Left lobe of liver (tissue), 2 donors: ENCODE measurements at places on chromosomes 2 and 18.

DNA sequence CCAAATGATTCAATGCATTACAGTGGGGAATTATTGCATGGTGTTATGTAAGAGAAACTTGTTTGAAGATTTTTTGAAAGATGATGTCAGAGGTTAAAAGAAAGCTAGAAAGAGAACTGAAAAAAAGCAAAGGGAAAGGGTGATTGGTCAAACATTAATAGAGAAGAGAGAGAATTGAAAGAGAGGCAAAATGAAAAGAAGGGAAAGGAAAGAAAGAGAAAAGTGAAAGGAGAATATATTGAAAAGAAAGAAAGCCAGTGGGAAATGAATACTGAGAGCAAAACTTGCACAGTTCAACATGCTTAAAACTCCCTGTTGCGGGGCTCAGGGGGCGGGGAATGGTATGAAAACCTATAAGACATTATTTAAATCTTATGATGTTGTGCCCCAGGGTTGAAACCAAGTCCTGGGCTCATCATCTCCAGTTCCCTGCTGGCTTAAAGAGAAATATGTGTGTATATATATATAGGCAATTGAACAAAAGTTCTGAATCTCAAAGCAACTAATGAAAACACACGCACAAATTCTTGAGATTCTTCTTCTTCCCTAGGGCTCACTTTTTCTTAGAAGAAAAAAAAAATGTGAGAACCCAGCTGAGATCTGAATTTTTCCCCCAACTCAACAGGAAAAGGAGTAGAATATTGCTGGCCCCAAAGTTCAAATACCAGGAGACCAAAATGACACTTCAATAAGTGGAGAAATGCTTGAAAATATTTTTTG lies 2045.9 kb upstream of the CELF4 start:
- DNase-seq, result no peak

DNA sequence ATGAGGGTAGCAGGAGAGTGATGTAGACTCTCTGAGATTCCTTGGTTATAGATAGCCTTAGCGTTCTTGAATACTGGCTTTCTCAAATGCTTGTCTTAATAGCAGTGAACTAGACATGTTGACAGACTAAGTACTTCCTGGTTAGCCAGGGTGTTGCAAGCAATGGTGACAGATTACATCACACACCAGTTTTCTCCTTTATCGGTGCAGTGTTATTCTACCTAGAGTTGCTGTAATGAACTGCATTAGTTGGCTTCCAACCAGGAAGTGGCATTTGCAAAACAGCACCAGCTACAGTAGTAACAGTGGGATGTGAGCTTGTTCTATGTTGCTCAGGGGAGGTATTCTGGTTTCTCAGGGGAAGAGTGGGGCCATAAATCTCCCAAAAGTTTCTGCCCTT lies 582.2 kb upstream of the DDX18 start:
- no peak for DNase-seq

- no peak for DNase-seq
These were observed 147.8 kb downstream of the WDSUB1 start for GRCh38 chr2:159138642-159139182.

DNA sequence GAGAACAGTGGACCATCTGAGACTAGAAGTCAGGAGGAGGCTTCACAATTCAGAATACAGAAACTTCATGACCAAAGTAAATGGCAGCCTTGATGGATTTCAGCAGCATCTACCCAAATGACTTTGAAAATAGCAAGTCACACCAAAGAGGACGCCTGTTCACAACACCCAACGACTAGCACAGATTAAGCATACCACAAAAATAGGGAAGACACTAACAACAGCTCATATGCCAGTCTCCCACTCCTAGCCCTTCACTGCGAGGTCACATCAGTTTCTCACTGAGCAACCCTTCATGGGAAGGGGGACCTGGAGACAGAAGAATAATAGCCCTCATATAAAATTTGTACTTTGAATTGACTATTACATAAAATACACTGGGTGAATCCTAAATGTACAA lies 228.4 kb upstream of the SLC39A10 start:
- no peak for DNase-seq

GRCh38 chr2:164903204-164903603 lies 52.1 kb downstream of the SLC38A11 start:
- no peak for DNase-seq

DNA sequence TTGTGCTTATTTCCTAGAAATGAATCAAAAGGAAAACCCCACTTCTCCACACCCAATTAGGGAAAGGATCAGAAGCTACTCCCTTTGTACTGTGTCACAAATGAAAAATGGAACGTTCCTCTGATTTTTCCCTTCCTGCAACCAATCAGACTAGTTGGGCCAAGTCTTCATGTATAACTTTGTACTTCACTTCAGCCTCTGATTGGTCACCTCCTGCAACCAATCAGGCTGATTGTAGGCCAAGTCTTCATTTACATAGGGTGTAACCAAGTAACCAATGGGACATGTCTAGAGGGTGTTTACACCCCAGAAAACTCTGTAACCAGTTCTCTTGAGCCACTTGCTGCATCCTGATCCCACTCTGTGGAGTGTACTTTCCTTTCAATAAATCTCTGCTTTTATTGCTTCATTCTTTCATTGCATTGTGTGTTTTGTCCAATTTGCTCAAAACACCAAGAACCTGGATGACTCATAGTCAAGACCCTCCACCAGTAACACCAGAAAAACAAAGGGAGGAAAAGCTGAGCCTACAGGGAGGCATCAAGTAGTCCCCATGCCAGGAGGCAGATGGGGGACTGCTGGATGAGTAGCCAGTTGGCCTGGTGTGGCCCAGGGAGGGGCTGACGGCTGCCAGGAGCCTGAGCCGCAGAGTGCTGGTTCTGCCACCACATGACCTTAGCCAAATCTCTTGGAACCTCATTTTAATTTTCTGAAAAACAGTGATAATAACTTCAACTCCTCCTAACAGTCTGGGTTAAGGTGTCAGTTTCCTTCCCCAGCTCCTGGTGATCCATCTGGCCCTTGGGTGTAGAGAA lies 46.1 kb downstream of the SOWAHC start:
- DNase-seq, result no peak

DNA sequence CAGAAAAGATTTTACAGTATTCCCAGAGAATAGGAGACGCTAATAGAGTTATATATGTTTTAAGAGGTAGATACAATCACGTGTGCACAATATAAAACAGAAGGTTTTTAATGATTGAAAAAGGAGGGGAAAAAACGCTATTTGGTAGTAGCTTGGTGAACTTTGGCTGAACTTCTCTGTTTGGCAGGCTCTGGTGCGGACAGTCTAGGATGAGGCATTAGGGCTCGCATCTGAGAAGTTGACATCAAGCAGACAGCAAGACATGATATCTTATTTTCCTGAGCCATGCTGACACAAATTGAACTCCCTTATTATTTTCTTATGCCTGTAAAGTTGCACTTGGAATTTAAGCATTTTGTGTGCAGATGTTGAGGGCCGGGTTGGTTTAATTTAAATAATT lies 176.6 kb downstream of the EN1 start:
- DNase-seq, result no peak

GRCh38 chr18:7524786-7525185 lies 42.3 kb upstream of the PTPRM start:
- no peak for DNase-seq

GRCh38 chr18:3260995-3261372 lies 949 bp upstream of the MYL12B start:
- no peak for DNase-seq

- DNase-seq, result no peak
These were observed 9.5 kb upstream of the MYL1 start for GRCh38 chr2:210324458-210324857.

DNA sequence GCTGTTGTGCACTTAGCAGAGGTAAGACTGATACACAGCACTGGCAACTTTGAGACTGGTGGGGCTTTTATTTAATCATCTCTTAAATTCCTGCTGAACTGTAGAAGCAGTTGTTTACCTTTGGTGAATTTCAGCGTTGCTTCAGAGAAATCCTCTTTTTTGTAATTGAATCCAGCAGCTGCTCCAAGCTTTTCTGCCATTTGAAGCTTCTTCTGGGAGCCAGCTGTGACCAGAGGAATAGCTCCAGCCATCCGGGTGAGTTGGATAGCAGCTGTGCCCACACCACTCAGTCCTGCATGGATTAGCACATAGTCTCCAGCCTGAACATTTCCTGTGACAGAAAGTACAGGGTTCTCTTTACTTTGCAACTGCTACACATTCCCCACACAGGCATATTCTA lies 3.9 kb downstream of the TP53I3 start:
- no peak for DNase-seq

- no peak for DNase-seq
These were observed 11.0 kb upstream of the CXCR4 start for GRCh38 chr2:136128905-136129304.

GRCh38 chr2:1723397-1724042 lies 20.8 kb downstream of the PXDN start:
- no peak for DNase-seq

DNA sequence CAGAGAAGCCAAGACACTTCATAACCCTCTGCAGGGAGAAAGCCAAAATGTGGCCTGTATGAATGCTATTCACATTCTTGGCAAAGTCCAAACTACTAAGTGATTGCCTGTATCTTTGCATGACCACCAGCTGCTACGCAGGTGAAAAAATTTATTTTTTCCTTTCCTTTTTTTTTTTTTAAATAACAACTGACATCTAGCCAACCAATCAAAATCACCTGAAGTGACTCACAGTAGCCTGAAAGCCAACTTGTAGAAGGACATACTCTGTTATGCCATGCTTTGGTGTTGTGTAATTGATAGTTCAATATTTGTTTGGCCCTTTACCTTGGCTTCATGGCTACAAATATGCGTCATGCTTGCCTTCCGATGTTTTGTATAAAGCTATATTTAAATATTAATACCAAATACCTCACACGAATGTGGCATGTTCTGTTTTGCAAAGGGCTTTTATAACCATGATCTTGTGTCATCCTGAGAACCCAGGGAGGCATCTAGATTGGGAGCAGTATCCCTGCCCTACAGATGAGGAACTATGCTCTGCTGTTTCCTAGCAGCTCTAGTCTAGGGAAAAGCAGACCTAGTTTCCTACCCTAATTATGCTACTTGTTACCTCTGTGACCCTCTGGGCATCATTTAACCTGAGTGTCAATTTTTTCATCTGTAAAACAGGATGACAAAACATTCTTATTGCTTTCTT lies 102.1 kb downstream of the MYOM1 start:
- no peak for DNase-seq

GRCh38 chr2:238866656-238867277 lies 18.9 kb downstream of the TWIST2 start:
- DNase-seq, result no peak

DNA sequence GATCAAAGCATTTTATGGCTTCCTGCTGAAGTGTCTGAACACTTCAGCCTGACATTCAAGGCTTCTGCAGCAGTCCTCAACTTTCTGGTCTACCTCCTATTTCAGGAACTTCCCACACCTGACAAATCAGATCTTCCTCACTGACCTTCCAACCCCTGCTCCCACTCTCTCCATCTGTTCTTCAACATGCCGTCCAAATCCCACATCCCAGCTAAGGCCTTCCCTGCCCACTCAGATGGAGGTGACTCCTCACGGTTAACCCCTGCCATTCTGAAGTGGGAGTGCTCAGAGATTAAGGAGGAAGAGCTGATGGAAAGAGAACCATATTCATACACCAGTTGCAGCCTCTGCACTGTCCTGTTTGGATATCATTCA lies 104.8 kb downstream of the POLR1A start:
- DNase-seq, result no peak

- DNase-seq, result no peak
These were observed 1.2 kb downstream of the EPB41L3 start for GRCh38 chr18:5542515-5543035.

GRCh38 chr18:67281746-67282145 lies 234.8 kb downstream of the DSEL start:
- DNase-seq, result no peak

- DNase-seq, result no peak
These were observed 57.1 kb upstream of the GPR45 start for GRCh38 chr2:105184420-105184819.

- no peak for DNase-seq
These were observed 539.3 kb downstream of the TNS1 start for GRCh38 chr2:217463402-217464075.

- no peak for DNase-seq
These were observed 199.7 kb downstream of the ADCYAP1 start for GRCh38 chr18:1104181-1104881.

DNA sequence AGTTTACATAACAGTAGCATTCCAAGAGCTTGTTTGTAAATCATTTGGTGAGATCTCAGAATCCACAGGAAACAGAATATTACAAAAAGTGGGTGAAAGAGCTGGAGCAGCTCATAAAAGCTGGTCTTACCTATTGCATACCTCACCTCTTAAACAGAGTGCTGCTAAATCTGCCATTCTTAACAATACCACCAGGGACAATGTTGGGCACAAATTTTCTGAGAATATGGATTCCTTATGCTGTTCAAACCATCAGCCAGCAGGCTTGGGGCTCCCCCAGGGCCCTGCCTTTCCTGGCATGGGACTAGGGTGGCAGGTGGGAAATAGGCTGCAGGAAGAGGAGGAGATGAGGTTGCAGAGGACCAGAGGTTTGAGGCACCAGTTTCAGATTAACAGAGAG lies 55.6 kb downstream of the TGFA start:
- no peak for DNase-seq

- DNase-seq, result no peak
These were observed 114.6 kb downstream of the ZEB2 start for GRCh38 chr2:144405321-144405720.

- DNase-seq, result no peak
These were observed 19.8 kb downstream of the PDIA6 start for GRCh38 chr2:10792660-10793400.

GRCh38 chr2:145755019-145755837 lies 1235.3 kb upstream of the ZEB2 start:
- no peak for DNase-seq

- DNase-seq, result no peak
These were observed 149.4 kb upstream of the NDUFV2 start for GRCh38 chr18:8952769-8953760.

GRCh38 chr18:49041435-49042245 lies 90.9 kb upstream of the SMAD7 start:
- no peak for DNase-seq

DNA sequence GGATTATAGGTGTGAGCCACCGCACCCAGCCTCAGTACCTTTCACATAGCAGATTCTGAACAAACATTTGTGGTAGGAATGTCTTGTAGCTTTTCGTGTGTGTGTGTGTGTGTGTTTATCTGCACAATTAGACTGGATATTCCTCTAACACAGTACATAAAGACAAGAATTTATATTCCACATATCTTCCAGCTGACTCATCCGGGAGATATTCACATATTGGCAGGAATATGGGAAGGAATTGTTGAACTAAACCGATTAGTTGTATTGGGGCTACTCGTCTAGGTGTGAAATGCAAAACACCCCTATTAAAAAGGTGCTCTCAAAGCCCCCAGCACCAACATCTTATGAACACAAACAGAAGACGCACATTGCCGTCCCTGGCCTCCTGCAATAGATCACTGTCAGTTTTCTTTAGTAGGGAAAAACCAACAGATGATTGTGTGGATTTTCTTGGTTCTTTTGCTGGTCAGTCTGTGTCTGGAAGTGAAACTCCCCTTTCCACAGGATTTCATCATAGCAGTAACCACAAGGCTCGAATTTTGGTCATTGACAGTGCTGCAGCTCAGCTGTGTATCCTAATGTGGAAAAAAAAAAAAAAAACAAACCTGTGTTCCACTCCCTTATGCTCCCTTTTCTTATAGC lies 208.5 kb upstream of the ACVR2A start:
- no peak for DNase-seq
